Right renal pelvis (tissue), 4 donors: ENCODE measurements at places on chromosomes 1 and 21.
A peak's percentile ranks its signal among the peaks of the same experiment; 100 is the strongest.

- no peak for DNase-seq
Observed at GRCh38 chr1:72326494-72326893, 44.2 kb upstream of the NEGR1 start.

DNA sequence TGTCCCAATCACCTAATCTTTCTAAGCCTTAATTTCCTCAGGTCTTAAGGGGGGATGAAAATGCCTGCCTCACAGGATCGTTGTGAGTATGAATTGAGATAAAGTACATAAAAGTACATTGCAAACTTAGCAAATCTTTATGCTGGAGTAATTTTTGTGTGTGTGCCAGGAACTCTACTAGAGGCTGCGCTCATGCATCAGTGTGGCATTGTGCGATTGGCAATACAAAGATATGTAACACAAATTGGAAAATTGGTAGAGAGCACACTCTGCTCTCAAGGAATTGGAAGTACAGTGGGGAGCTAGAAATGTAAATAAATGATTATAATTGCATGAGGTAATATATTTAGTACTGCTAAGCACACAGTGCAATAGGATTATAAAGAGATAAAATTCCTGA, 398.3 kb downstream of the DUSP10 start:
- no peak for DNase-seq

DNA sequence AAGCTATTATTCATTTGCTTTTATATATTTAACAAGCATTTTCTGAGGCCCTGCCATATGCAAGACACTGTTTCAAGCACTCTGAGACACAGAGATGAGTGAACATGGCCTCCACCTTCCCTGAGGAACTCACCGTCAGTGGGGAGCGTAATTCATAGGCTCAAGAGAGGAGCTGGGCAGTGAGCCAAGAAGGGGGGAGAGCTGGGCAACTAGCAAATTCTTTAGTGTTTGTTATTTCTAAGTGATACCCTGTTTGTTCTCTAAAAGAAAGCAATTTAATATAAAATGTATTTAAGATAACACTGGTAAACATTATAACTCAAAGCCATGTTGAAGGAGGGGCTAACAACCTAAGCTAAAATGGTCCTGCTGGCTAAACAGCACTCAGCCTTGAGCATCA, 119.2 kb upstream of the NGF start:
- no peak for DNase-seq

- DNase-seq: no peak
Observed at GRCh38 chr1:32806910-32807523, 10.1 kb downstream of the YARS1 start.

DNA sequence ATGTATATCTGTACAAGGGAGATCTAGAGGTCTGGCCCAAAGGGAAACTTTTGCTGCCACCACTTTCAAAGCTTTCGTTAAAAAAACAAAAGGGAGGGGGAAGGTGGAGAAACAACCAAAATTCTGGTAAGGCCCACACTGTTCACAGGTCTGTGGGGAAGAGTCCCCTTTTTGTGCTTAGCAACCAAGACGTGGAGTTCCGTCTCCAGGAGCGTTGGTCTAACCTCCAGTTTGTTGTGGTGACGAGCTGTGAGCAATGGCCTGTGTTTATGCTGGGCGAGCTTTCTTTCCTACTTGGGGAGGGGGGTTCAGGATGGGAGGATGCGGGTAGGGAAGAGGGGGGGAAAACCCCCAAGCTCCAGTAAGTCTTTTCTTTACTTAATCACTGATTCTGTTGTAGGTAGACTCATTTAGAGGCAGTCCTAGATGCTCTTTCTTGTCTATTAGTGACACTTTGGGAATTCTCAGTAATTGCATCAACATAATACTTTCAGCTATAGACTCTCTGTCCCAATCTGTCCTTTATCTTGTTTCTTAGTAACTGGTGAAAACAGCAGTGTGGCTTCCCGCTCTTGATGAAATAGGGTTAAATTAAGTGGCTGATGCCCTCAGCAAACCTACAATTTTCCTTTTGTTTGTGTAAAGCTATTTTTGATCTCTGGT, 1.5 kb downstream of the HIPK1 start:
- no peak for DNase-seq

GRCh38 chr1:39639305-39640130, at the start of gene HEYL:
HEYL (minus strand) TSS chr1:39639643; CDS start chr1:39639625, 18 bp downstream.
- DNase-seq: peak; percentile 48

GRCh38 chr1:229434641-229435051, 752 bp upstream of the ACTA1 start:
- no peak for DNase-seq

GRCh38 chr1:206734499-206735142, 36.0 kb upstream of the IL19 start:
- DNase-seq: no peak
